ENCODE measurements at places on chromosomes 2 and 18.

DNA sequence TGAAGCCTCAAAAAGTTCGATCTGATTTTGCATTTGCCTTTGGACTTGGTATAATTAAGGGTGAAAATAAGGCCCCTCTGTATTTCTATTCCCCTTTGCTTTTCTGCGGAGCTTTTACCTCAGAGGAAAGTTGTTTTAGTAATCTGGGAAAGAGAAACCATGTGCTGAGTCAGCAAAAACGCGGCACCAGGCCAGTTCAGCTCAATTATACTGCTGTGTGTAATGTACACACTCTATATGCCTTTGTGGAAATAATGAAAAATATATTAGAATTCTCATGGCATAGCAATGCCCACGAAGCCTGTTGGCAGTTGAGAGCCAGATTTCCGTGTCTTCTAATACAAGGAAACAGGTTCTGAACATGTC lies 161.9 kb upstream of the SIX2 start:
- no peak for DNase-seq

- no peak for DNase-seq
Measured at GRCh38 chr2:100460904-100461530, 9.3 kb upstream of the NMS start.

GRCh38 chr2:126952216-126952615 lies 53.5 kb downstream of the TEX51 start:
- no peak for DNase-seq

DNA sequence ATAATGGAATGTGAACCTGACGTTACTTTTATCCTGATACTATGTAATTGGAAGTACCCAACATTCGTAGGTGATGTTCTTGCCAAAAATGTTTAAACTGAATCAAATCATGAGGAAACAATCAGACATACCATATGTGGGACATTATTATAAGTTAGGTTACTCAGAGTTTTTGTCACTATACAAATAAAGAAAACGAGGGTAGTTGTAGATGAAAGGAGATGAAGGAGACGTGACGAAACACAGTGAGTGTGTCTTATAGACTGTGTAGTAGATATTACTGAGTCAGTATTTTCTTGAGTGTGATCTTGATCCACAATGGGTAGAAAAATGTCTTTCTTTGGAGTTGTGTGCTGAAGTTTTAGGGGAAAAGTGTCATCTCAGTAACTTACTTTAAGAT lies 176.8 kb downstream of the ZNF407 start:
- no peak for DNase-seq

DNA sequence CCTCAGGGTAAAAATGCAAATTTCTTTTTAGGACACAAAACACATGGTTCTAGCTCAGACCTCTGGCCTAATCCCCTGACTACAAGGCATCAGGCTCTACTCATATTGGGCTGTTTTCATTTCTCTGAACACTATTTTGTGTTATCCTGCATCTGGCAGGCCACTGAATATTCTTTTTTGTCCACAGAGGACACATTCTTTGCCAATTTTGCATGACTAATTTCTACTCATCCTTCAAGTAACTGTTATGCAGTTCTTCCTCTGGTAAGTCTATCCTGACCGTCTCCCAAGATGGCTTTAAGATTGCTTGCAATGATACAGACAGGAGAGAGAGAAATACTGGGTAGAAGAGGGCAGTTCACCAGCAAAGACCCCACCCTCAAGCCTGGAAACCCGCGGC lies 107.6 kb upstream of the RGPD4 start:
- no peak for DNase-seq

DNA sequence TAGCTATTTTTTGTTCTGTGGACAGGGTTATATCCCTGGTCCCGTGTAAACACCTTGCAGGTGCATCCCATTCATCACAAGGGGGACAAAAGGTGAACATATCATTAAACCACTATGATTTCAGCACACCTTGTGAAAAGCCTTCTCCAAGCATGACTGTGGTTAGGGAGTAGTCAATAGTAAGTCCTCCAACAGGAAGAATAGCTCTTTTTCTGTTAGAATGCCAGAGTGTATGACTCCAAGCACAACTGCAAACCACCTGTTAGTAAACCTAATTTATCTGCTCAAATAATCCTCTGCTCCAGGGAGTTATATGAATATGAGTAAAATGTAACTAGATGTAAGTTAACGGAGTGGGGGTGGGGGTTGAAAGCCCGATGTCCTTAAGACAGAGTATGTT lies 240.5 kb downstream of the AGPS start:
- no peak for DNase-seq

DNA sequence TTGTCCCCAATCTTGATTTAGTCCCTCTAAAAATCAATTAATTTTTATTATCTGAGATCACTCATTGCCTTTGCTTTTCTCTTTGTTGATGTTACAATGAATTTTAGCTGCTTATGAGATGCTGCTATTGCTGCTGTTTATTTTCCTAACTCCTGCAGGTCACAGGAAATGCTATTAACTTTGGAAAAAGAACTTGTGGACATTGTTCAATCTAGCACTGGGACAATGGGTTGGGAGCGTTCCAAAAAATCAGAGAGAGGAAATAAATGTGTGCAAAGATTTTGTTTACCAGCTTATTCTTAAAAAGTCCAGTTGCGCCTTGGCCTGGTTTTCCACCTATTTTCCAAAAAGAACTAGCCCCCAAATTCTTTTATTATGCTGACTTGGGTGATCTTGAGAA lies 268.3 kb downstream of the PTH2R start:
- no peak for DNase-seq

DNA sequence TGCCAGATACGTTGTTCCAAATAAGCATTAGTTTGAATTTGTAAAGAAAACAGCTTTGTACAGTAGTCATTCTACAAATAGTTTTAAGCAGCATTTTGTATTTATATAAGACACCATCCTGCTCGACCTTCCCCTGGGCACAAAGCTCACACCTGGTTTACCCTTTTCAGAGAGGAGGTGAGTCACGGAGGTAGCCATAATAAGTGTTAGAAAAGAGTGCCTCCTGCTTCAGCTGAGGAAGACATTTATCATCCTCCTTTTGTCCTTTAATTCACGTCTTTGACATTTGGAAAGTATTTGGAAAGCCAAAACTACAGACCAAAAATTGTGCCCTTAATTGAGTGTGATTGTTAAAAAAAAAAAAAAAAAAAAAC lies 6.8 kb downstream of the RAB12 start:
- DNase-seq, result no peak

DNA sequence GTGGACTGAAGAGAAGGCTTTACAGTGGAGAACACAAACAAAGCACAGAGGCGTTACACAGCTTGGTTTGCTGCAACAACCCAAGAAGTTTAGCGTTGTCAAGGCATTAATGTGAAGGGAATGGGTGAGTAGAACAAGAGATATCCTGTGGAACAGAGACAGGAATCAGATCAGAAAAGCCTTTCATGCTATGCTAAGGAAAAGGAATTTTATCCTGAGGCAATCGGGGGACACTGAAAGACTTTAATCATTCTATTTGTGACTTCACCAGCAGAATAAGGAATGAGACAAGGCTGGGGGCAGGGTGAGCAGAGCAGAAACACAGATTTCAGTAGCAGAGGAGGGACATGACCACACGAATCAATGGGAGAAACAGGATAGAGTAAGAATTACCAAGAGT lies 600.7 kb downstream of the IRS1 start:
- no peak for DNase-seq

- DNase-seq, result no peak
Measured at GRCh38 chr2:101625387-101625786, 72.1 kb upstream of the MAP4K4 start.

- no peak for DNase-seq
Measured at GRCh38 chr18:64091526-64091925, 57.4 kb downstream of the LINC00305 start.
